Osteocyte (in vitro differentiated cells): ENCODE measurements at places on chromosomes 6 and 20. TPM values are rescaled to one million over a fixed set of nuclear protein-coding genes. Genes with fewer than 3 reads are reported as not detected.
A peak's percentile ranks its signal among the peaks of the same experiment; 100 is the strongest.

The ACSS1 gene
- total RNA-seq: 7.6 and 8.2 TPM in 2 replicates

The GPLD1 gene
- total RNA-seq: 1.9 and 2.4 TPM in 2 replicates

The SMOC2 gene
- total RNA-seq: 11.5 and 11.6 TPM in 2 replicates

The CTNNBL1 gene
- 43.4 and 52.5 TPM in 2 replicates for total RNA-seq

The TTK gene
- 4.3 and 4.5 TPM in 2 replicates for total RNA-seq

The PLEKHG1 gene
- 3.3 and 4.3 TPM in 2 replicates for total RNA-seq

The TGM3 gene
- not detected in 2 replicates for total RNA-seq

The SCRT2 gene
- not detected in 2 replicates for total RNA-seq

The SSTR4 gene
- total RNA-seq: not detected in 2 replicates

The AGER gene
- total RNA-seq: 3.8 and 4.1 TPM in 2 replicates

The C6orf47 gene
- total RNA-seq: 21.5 and 23.0 TPM in 2 replicates

The JPH2 gene
- total RNA-seq: 14.2 and 16.5 TPM in 2 replicates

The USP49 gene
- 5.2 and 5.4 TPM in 2 replicates for total RNA-seq

The PSMB8 gene
- total RNA-seq: 66.1 and 68.8 TPM in 2 replicates

The PDSS2 gene
- total RNA-seq: 10.3 and 12.4 TPM in 2 replicates

GRCh38 chr20:57425150-57426013 lies 34.2 kb downstream of the RBM38 start:
- H3K4me1 ChIP-seq: peaks cover 7% of the 10 kb centered on the region
- no peak overlapping the region for H3K27ac ChIP-seq
- peaks cover 11% of the 10 kb centered on the region for H3K27me3 ChIP-seq
- no peak overlapping the region for H3K4me3 ChIP-seq
- H3K36me3 ChIP-seq: no peaks in the 10 kb centered on the region

- no peak overlapping the region for H3K27ac ChIP-seq
- peaks cover 3% of the 10 kb centered on the region for H3K4me1 ChIP-seq
- no peak overlapping the region for H3K4me3 ChIP-seq
These were observed 765.9 kb downstream of the BCKDHB start for GRCh38 chr6:80872199-80872950.

- H3K27me3 ChIP-seq: no peaks in the 10 kb centered on the region
- H3K27ac ChIP-seq: no peak overlapping the region
- H3K36me3 ChIP-seq: no peaks in the 10 kb centered on the region
- DNase-seq: no peak
These were observed 76.1 kb downstream of the TBX18 start for GRCh38 chr6:84688141-84688873.

GRCh38 chr6:138999949-139000725 lies 12.1 kb upstream of the REPS1 start:
- no peaks in the 10 kb centered on the region for H3K36me3 ChIP-seq
- H3K4me3 ChIP-seq: no peak overlapping the region
- H3K27me3 ChIP-seq: peaks cover 4% of the 10 kb centered on the region
- no peak for DNase-seq
- peaks cover 17% of the 10 kb centered on the region for H3K4me1 ChIP-seq
- no peak overlapping the region for H3K27ac ChIP-seq

- H3K36me3 ChIP-seq: no peaks in the 10 kb centered on the region
- peak overlapping the region; percentile 21 for H3K27ac ChIP-seq
- peaks cover 51% of the 10 kb centered on the region for H3K4me1 ChIP-seq
- peak overlapping the region; percentile 63 for H3K4me3 ChIP-seq
- peaks cover 70% of the 10 kb centered on the region for H3K27me3 ChIP-seq
These were observed 199.4 kb upstream of the ZNF184 start for GRCh38 chr6:27672113-27672799.

GRCh38 chr20:54079652-54080051 lies 9.3 kb upstream of the BCAS1 start:
- H3K27me3 ChIP-seq: peaks cover 6% of the 10 kb centered on the region
- no peaks in the 10 kb centered on the region for H3K4me1 ChIP-seq
- no peak for DNase-seq
- no peak overlapping the region for H3K4me3 ChIP-seq

DNA sequence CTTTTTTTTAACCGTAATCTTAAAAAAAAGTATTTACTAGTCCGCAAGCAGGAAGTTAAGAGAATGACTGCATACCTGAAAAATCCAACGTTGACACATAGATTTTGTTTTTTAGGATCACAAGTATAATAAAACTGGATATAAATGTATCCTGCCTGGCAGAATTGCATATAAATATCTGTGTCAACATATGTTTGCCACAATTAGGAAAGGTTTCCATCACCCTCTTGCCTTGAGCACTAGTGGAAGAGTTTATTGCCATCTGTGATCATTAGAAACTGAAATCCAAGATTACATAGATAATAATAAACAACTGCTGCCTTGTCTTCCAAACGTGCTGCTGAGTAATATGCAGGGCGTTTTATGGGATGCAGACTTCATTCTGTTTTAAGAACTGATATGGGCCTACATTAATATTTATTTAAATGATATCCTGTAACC lies 27.9 kb downstream of the PLEKHG1 start:
- H3K4me1 ChIP-seq: peaks cover 4% of the 10 kb centered on the region
- no peak for DNase-seq
- peaks cover 12% of the 10 kb centered on the region for H3K27me3 ChIP-seq
- no peaks in the 10 kb centered on the region for H3K36me3 ChIP-seq

DNA sequence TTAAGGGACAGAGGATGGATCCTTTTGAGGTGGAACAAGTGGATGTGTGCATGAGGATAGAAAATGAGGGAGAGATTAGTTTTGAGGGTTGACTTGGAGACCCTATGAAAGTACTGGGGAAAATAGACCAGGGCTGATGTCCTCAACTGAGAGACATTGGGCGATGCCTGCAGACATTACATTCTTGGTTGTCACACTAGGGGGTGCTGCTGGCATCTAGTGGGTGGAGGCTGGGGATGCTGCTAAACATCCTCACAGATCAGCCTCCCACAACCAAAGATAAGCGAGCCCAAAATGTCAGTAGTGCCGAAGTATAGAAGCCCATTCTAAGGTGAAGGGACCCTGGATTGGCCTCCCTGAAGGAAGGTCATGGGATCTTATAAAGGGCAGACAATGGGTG lies 63.3 kb downstream of the MOCS1 start:
- no peak for DNase-seq
- H3K4me1 ChIP-seq: peaks cover 4% of the 10 kb centered on the region
- H3K27ac ChIP-seq: no peak overlapping the region
- H3K27me3 ChIP-seq: no peaks in the 10 kb centered on the region
- no peak overlapping the region for H3K4me3 ChIP-seq

DNA sequence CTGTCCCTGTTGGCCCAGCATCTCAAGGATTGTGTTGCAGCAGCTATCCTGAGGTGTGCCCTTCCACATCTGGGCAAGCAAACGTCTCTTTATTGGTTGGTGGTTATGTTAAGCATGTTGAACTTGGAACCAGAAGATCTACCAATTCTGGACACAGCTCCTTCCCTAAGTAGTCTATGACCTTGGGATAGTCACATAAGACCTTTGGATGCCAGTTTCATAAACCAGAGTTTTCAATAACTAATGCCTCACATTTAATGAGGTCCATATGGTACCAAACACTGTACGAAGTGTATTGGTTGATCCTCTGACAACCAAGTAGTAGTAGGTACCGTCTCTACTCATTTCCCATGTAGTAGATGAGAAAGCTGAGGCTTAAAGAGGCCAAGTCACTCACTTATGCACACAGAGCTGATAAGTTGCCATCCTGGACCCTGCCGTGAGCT lies 3.7 kb downstream of the CYP24A1 start:
- no peak for DNase-seq
- H3K4me1 ChIP-seq: peaks cover 15% of the 10 kb centered on the region
- H3K4me3 ChIP-seq: no peak overlapping the region
- no peak overlapping the region for H3K27ac ChIP-seq

DNA sequence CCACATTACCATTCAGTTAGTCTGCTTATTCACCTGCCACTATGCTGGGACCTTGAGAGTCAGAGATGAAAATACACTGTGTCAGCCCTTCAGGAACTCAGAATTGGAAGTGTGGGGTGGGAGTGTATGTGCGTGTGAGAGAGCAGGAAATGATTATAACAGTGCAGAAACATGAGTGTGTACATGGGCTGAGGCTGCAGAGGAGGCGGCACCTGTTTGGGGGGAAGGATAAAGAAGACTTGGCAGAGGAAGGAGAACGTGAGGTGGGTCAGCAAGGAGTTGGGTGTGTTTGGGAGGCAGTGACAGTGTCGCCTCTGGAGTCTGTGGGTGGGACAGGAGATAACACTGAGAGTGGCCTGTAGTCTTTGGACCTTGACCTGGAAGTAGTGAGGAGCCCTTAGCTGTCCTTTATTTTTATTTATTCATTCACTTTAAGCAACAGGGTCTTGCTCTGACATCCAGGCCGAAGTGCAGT lies 3.1 kb downstream of the CHMP4B start:
- H3K4me3 ChIP-seq: no peak overlapping the region
- peaks cover 8% of the 10 kb centered on the region for H3K36me3 ChIP-seq
- no peak for DNase-seq
- no peaks in the 10 kb centered on the region for H3K27me3 ChIP-seq
- peaks cover 35% of the 10 kb centered on the region for H3K4me1 ChIP-seq

GRCh38 chr20:18657575-18657974 lies 69.7 kb downstream of the DTD1 start:
- H3K36me3 ChIP-seq: peaks cover 3% of the 10 kb centered on the region
- H3K27ac ChIP-seq: no peak overlapping the region
- no peak for DNase-seq

- peaks cover 24% of the 10 kb centered on the region for H3K36me3 ChIP-seq
- peak; percentile 90 for DNase-seq
- H3K27me3 ChIP-seq: no peaks in the 10 kb centered on the region
- peak overlapping the region; percentile 83 for H3K4me3 ChIP-seq
- H3K4me1 ChIP-seq: peaks cover 15% of the 10 kb centered on the region
- H3K27ac ChIP-seq: peak overlapping the region; percentile 74
These were observed 546 bp downstream of the C6orf136 start for GRCh38 chr6:30647242-30648116.

DNA sequence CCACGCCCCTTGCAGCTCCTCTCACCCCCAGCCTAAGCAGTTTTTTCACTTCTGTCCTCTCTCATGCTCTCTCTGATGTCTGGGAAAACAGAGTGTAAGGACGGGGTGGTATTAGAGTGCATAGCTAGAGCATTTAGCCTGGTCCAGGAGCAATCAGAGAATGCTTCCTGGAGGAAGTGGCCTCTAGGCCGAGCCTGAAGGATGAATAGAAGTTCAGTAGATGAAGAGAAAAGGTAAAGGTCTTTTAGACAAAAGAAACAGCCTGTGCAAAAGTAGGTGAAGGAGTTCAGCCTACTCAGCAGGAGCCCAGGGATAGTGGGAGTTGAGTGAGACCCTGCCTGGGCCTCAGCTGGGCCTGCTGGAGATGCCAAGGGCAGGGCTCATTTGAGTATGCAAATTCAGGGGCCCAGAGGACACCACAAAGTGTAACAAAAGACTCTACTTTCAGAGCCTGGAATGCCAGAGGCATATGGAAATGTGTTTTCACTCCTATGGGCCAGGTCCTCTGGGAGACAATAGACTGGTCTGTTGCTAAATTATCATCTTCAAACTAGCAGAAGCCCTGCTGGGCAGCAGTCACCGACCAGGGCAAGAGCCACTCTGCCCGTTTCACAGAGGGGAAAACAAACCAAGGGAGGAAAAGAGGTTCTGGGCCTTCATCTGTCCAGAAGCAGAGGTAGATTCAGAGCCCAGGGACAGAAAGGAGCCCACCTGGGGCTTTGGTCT lies 19.7 kb upstream of the TM9SF4 start:
- no peaks in the 10 kb centered on the region for H3K36me3 ChIP-seq
- no peak overlapping the region for H3K27ac ChIP-seq
- DNase-seq: no peak

DNA sequence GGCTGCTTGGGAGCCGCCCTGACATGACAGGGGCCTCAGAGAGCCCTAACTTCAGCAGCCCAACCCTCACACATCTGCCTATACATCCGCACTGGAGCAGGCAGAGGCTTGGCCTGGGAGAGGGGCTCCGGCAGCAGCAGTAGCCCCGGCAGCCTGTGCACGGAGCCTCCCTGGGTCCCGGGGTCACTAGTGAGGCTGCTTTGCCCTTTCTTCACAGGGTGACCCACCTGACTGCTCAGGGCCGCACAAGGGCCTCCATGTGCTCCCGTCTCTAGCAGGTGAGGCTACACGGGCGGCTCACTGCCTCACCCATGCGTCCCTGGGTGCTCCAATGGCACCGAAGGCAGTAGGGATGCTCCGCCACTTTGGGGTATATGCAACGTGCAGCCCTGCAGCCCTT lies 36.7 kb upstream of the STX16 start:
- DNase-seq: no peak
- peaks cover 51% of the 10 kb centered on the region for H3K4me1 ChIP-seq
- H3K27ac ChIP-seq: no peak overlapping the region
- H3K4me3 ChIP-seq: no peak overlapping the region
- no peaks in the 10 kb centered on the region for H3K36me3 ChIP-seq

- DNase-seq: no peak
- H3K36me3 ChIP-seq: peaks cover 7% of the 10 kb centered on the region
- H3K27me3 ChIP-seq: peaks cover 3% of the 10 kb centered on the region
- peaks cover 44% of the 10 kb centered on the region for H3K4me1 ChIP-seq
These were observed 40.4 kb downstream of the SNX5 start for GRCh38 chr20:17928211-17928611.

- H3K4me3 ChIP-seq: no peak overlapping the region
- H3K27me3 ChIP-seq: peaks cover 8% of the 10 kb centered on the region
- DNase-seq: no peak
These were observed 213.2 kb upstream of the NT5E start for GRCh38 chr6:85236636-85237035.

- no peaks in the 10 kb centered on the region for H3K36me3 ChIP-seq
- H3K27me3 ChIP-seq: no peaks in the 10 kb centered on the region
- no peak overlapping the region for H3K27ac ChIP-seq
- no peak for DNase-seq
- peaks cover 10% of the 10 kb centered on the region for H3K4me1 ChIP-seq
These were observed 291.1 kb upstream of the AGPAT4 start for GRCh38 chr6:161564952-161565351.

DNA sequence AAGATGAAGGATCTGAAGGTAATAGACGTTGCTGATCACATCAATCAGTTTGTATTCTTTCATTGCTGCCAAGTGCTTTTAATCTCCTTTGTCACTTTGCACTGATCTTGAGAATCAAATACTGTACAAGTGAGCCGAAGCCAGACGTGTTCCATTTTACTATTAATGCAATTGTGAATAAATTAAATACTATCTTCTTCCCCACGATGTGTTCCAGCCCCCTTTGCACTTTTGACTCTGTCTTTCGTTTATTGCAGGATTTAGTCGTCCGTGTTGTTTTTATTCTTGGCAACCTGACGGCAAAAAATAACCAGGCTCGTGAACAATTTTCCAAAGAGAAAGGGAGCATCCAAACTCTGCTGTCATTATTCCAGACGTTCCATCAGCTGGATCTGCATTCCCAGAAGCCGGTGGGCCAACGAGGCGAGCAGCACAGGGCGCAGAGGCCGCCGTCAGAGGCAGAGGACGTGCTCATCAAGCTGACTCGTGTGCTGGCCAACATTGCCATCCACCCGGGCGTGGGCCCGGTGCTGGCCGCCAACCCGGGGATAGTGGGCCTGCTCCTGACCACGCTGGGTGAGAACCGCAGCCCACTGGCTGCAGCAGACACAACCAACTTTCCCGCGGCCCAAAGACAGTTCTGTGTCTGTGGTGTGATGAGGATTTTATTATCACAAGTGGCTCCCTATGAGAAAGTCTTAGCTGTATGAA lies 104.7 kb downstream of the ARMC2 start:
- no peak overlapping the region for H3K4me3 ChIP-seq
- H3K27ac ChIP-seq: no peak overlapping the region
- no peaks in the 10 kb centered on the region for H3K36me3 ChIP-seq
- no peaks in the 10 kb centered on the region for H3K27me3 ChIP-seq
